Mucosa of descending colon (tissue), 3 donors: ENCODE measurements at places on chromosomes 1 and 21. TPM values are rescaled to one million over a fixed set of nuclear protein-coding genes. Genes with fewer than 3 reads are reported as not detected.

The PLEKHA6 gene
- 154 TPM for total RNA-seq

The OLIG2 gene
- total RNA-seq = not detected

The CLIC6 gene
- total RNA-seq = 3.0 TPM

The HES2 gene
- total RNA-seq = 23.0 TPM

The VAV3 gene
- total RNA-seq = 142 TPM

The LIPI gene
- total RNA-seq = not detected

DNA sequence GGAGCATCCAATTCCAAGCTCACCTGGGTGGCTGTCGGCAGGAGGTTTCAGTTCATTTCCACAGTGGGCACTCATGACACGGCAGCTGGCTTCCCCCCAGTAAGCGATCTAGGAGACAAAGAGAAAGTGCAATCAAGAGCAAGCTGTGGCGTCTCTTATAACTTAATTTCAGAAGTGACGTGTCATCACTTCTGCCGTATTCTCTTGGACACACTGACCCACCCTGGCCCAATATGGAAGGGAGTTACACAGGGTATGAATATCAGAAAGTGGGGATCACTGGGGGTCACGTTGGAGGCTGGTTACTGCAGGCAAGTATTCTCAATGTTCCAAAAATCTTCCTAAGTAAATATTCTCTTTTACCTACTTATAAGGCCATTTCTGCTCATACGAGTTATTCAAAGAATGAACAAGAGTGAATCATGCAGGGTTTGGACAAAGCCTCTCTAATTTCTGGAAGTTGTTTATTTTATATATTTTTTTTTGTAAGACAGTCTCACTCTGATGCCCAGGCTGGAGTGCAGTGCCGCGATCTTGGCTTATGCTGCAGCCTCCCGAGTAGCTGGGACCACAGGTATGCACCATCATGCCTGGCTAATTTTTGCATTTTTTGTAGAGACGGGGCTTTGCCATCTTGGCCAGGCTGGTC lies 46.5 kb upstream of the GREM2 start:
- DNase-seq = no peak

DNA sequence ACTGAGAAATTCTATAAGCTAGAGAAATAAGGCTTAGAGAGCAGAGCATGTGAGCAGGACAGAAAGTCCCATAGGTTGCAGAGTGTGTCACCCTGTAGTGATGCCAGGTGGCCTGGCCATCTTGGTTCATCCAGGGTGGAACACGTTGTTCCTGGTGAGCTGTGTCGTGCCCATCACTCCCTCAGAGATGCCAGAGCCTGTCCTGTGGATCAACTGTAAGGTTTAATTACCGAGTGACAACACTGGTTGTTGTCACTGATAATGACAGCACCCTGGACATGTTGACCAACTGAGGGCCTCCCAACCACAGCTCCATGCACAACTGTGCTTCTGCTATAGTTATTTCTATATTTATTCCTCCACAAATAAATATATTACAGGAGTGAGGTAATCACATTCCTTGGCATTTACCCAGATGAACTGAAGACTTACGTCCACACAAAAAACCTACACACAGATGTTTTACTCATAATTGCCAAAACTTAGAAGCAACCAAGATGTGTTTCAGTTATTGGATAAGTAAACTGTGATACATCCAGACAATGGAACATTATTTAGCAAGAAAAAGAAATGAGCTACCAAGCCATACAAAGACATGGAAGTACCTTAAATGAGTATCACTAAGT lies 6.2 kb downstream of the C1orf198 start:
- DNase-seq = no peak

DNA sequence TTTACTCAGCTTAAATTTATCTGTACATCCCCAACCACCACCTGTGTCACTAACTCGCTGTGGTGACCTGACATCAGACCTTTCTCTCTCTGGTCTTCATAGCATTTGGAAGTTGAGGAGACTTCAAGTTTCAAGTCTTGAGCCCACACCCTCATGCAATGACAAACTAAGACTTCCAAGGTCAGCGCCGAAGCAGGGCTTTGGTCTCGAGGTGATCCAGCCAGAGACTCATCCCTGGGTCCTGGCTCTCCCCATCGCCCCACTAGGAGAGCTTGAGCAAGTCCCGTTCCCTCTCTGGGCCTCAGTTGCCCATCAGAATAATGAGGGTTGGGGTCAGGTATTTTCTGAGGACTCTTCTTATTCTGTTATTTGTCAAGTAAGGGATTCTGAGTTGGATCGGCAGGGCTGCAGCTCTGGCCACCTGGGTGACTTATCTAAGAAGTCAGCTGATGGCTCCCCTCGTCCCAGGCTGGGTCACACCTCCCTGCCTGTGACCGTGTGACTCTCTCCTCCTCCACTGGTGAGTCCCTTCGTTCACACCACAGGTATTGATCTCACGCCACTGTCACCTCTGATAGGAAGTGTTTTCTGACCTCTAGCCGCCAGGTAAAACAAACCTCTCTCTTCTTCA lies 143.7 kb upstream of the RUNX3 start:
- no peak for DNase-seq

DNA sequence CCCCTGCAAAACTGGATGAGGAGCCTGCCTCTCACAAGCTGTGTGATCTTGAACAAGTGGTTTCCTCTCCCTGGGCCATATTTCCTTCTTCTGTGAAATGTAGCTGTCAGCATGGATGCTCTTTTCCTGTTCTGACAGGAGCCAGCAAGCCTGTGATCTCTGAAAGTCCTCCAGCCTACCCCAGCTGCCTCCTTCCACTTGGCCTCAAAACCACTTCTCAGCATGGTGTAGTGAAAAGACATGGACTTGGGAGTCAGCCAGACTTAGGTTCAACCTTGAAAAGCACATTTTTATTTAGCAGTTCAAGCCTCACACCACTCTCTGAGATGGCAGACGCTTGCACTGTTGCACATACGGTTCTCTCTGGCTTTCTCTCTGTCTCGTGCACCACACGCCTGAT lies 292.9 kb upstream of the DUSP10 start:
- DNase-seq = no peak

DNA sequence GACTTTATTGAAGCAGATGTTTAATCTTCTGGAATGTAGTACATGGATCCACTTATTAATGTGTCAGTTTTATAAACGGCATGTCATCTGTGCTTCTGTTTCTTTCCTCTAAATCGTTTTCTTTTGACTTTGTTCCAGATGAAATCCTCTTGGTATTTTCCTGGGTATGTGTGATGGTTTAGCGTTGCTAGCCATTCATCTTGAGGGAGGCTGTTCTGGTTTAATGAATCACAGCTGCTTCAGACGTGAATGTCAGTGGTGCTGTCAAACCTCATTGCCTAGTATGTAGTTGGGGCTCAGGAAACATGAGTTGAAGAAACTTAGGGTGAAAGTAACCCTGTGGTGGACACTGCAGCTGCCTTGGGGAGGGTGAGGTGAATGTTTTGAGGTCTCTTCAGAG lies 33.2 kb downstream of the KCNK1 start:
- DNase-seq = no peak

DNA sequence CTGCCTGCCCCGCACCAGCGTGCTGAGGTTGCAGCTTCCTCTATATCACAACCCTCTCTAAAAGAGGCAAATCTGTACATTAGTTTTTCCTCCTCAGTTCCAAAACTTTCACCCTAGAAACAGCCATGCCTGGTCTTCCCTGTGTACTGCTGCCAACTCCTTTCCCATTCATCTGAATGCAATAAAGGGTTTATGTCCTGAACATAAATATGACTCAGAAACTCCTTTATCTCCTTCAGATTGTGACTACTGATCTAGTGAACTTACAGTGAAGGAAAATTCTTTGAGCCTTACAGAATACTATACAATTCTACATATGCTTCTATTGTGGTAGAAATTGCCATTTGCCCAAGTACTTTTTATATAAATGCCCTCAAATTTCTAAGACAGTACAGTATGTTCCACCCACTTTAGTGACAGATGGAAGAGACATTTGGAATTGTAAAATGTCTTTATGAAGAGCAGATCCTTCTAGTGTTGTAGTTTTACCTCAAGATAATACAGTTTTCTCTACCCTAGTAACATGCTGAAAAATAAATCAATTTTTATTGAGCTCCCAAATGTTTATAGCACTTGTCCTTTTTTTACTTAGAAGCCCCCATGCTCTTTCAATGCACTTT lies 345.1 kb upstream of the SNX7 start:
- DNase-seq = peak; percentile 9

GRCh38 chr21:25772686-25773085 lies 37.9 kb downstream of the GABPA start:
- DNase-seq = no peak
